ENCODE measurements at places on chromosomes 12 and 14. TPM values are rescaled to one million over a fixed set of nuclear protein-coding genes. Genes with fewer than 3 reads are reported as not detected.

DNA sequence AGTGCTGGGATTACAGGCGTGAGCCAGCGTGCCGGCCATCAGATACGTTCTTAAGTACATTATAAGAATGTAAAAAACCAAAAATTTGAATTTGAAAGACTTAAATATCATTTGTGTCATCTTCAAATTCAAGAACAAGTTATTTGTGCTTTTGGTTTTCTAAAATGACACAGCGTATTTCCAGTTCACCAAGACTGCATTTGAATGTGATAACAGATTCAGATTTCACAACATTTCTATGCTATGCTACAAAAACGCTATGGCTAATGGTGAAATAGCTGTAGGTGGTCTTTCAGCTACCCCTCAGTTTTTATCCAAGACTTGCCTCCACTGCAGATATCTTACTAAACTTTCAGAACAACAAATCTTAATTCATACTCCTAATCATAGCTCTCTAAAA lies 46.7 kb downstream of the APPL2 start:
- DNase-seq, result no peak

DNA sequence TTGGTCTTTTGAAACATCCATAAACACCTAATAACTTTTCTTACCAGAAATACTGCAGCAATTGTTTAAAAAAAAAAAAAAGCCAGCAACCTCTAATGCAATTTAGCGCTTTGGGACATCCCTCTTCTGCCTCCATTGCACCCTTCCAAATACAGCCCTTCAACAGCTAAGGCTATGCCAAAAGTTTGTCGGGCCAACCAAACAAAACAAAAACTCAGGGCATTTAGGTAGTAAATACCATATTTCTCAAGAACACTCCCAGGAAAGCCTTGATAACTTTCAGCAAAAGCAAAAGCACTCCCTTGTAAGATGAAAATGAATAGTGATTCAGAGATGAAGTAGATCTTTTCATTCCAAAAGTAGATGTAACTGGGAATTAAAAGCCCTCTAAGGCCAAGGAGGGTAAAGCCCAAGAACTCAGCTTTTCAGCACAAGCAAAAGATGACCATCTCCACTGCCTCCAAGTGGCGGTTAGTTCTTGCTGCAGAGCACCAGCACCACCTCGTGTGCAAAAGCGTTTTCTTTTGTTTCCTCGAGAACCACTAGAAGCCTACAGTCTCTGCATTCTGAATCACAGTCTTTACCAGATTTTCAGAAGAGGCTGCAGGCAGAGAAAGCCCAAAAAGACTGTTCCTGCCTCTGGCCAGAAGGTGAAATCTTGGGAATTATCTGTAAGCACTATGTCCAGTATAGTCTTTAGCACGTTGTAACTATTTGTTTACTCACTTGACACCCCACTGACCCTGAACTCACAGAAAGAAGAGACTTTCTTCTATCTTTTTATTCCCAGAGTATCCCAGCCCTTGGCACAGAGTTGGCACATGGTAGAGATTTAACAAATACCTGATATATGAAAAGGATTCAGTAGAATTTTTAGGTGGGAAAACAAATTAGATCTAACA lies 53.1 kb downstream of the SIX6 start:
- no peak for DNase-seq

DNA sequence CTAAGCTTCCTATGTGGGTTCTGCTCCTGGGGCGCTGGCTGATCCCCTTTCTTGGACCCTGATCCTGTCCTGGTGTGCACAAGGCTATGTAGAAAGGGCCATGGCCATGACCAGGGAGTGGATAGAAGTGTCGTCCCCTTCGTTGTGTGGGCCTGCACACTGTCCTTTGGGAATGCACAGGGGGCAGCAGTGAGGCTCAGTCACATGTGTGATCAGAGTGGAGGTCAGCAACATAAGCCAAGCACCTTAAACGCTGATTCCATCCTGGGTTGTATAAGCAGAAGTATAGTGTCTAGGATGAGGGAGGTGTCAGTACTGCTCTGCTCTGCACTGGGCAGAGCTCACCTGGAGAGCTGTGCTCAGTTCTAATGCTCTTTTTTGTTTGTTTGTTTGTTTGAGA lies 48.4 kb downstream of the ESRRB start:
- no peak for DNase-seq

- DNase-seq, result no peak
These were observed at the start of gene KRT74 for GRCh38 chr12:52573743-52574142. KRT74 (minus strand) TSS chr12:52573843; CDS start chr12:52573777, 66 bp downstream.

The FAM90A1 gene
- total RNA-seq, result 0.09 TPM

All from cerebellum (tissue), 4 donors.